ENCODE measurements at places on chromosomes 7 and 10.

- no peak for DNase-seq
These were observed 495.8 kb downstream of the PARD3 start for GRCh38 chr10:34319197-34319846.

DNA sequence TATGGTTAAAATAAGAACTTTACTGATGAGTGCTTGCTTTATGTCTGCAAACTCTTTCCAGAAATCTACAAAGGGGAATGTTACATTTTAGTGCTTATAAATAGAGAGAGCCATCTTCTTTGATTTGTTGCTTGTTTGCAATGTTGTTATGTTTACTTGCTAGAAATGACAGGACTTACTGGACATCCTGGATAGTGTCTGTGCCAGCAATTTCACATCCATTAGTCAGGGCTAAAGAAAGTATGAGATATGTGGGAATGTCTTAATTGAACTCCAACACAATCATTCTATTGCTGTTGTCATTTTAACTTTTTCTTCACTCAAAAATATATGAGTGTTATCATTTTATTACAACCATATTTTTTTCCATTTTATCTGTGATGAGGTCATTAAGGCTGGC is 453.2 kb downstream of the TNS3 start:
- no peak for DNase-seq

GRCh38 chr7:121192834-121193233 is 136.0 kb upstream of the WNT16 start:
- DNase-seq = no peak

GRCh38 chr7:9407816-9408215 is 974.4 kb downstream of the NXPH1 start:
- no peak for DNase-seq

DNA sequence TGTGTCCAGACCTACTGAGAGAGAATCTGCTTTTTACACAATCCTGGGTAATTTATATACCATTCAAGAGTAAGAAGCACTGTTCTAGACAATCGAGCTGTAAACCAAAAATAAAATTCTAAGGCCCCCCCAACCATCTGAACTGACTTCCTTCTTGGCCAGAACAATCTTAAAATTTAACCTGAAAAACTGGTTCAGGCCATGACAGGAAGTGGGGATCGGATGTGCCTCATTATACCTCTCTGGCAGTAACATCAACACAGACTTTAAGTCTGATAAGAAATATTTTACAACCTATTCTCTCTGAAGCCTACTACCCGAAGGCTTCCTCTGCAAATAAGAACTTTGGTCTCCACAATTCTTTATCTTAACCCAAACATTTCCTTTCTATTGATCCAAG is 75.2 kb upstream of the KIF5B start:
- DNase-seq = no peak

DNA sequence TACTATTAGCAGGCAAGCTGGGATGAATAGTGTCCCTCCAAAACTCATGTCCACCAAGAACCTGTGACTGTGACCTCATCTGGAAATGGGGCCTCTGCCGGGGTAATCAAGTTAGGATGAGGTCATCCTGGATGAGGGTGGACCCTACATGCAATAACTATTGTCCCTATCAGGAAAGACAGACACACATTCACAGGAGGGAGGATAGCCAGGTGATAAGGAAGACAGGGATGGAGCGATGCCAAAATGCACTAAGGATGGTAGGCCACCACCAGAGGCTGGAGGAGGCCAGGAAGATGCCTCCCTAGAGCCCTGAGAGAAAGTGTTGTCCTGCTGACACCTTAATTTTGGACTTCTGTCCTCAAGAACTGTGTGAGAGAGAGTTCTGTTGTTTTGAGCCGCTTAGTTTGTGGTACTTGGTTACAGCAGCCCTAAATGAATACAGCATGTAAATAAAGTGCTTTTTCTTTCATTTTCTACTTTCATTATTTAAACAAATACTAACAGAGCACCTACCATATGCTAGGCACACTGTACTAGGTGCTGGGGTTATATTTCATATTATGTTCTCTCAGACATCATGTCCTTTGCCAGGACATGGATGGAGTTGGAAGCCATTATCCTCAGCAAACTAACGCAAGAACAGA is 111.9 kb downstream of the USP6NL start:
- DNase-seq = no peak

DNA sequence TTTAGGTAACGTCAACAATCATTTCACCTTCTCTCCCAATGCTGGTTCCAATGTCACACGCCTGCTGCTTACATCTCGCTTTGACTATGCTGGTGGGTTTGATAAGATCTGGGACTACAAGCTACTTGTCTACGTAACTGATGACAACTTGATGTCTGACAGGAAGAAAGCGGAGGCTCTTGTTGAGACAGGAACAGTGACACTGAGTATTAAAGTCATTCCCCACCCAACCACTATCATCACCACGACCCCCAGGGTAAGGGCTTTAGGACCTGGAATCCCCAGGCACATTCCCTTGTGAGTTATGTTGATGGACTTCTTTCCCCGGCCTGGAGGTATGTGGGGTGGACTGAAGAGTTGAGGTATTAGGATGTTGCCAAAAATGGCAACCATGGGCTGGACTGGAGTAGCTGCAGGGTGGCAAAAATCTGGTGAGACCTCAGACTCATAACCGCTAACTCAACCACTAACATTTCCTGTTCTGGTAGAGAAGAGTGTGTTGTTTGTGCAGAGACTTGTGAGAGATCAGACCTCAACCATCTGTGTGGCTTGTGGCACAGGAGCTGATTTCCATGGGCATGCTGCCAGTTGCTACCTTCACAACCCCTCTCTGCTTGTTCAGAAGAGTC is 59.2 kb downstream of the CDHR3 start:
- DNase-seq = peak; percentile 43

- DNase-seq = no peak
These were observed 1094.4 kb downstream of the NRG3 start for GRCh38 chr10:82969405-82969804.

GRCh38 chr10:108690530-108690929 is 1232.8 kb downstream of the XPNPEP1 start:
- no peak for DNase-seq

GRCh38 chr7:1086588-1087464 is 1.1 kb upstream of the GPER1 start:
- DNase-seq = peak; percentile 69

GRCh38 chr10:62084451-62084850 is 183.0 kb downstream of the ARID5B start:
- DNase-seq = no peak

DNA sequence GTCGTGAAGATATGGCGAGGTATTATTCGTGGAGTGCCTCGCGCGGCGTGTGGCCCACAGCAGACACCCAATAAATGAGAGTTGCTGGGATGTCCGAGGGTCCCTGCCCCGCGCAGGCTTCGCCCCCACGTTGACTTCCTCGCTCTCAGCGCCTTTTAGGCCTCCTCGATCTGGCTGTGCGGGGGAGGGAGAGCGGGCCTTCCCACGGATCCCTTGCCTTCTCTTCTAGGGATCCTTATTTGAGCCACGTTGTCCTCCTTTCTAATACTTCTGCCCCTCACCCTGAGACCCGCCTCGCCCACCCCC is 660 bp downstream of the VCL start:
- no peak for DNase-seq

DNA sequence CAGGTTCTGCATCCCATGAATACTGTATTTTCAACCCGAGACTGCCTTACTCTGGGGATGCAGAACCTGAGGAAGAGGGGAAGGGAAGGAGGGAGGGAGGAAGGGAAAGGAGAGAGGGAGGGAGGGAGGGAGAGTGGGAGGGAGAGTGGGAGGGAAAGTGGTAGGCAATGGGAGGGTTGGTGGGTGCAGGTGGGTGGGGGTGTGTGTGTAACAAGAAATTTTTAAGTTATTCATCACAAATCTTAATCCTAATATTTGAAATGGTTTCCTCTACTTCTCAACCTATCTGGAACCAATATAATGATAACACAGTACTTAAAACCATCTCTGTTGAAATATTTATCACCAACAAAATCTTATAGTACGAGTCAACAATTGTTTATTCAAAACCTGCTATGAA is 68.0 kb downstream of the PDSS1 start:
- no peak for DNase-seq

GRCh38 chr7:108004220-108005142 is 1.5 kb upstream of the LAMB1 start:
- no peak for DNase-seq

- DNase-seq = no peak
These were observed 286.7 kb downstream of the FZD1 start for GRCh38 chr7:91550931-91551330.

- no peak for DNase-seq
These were observed 46.4 kb upstream of the RSBN1L start for GRCh38 chr7:77649716-77650349.

GRCh38 chr7:148230296-148230695 is 360.3 kb upstream of the C7orf33 start:
- DNase-seq = no peak

GRCh38 chr10:129940617-129941198 is 23.4 kb downstream of the EBF3 start:
- DNase-seq = no peak

DNA sequence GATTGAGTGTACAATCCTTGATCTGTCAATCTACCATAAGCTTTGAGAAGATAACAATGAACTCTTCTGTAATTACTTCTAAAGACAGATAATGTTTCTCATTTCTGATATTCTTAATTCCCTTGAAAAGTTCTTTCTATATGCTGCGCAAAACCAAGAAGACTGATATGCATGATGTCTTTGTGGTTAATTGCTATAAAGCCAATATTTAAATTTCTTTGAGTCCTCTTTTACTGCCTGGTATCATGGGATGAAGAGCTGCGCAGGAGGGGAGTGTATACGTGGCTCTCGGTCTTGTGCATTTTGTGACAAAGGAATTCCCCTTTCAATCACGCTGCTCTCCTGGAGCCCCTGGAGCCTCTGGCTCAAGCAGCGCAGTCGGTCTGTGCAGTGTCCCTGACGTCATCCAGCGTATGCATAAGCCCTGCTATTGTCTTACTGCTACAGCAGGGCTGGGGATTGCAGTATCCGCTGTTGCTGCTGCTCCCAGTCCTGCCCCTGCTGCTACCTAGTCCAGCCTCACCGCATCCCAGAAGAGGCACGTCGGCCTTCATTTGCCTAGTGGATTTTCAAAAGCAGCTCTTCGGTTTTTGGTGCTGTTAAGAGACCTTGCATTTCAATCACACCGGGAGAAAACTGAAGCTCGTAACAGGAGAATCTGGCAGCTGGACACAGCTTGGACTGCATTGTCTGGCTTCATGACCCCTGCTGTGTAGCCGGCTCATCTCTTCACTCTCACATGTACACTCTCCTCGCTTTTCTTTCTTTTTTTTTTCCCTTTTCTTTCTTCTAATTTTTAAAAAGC is 66.7 kb downstream of the ST7 start:
- DNase-seq = no peak

GRCh38 chr10:12397147-12397896 is 48.0 kb downstream of the CAMK1D start:
- DNase-seq = no peak

DNA sequence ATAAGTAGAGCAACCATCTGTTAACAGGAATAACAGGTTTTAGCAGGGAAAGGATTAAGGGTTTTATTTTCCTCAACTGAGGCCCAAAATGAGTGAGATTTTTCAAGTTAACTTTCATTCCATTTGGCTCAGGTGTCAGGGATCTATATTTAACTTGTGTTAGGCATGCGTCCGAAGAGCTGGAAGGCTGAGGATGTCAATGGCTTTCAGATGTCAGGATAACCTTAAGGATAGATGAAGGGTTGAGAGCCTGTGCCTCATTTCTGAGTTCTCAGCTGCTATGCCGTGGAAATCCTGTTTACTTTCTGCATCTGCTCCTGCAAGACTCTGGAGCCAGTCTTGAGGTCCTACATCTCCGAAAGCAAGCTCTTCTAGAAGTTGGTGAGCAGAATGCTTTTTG is 36.4 kb upstream of the CD36 start:
- no peak for DNase-seq

- no peak for DNase-seq
These were observed 22.4 kb upstream of the KLF6 start for GRCh38 chr10:3807211-3807927.

GRCh38 chr10:132554053-132554990 is 16.7 kb downstream of the INPP5A start:
- no peak for DNase-seq

GRCh38 chr7:21767300-21767900 is 178.3 kb downstream of the CDCA7L start:
- DNase-seq = no peak

- no peak for DNase-seq
These were observed 19.7 kb downstream of the LIMK1 start for GRCh38 chr7:74103219-74103772.

DNA sequence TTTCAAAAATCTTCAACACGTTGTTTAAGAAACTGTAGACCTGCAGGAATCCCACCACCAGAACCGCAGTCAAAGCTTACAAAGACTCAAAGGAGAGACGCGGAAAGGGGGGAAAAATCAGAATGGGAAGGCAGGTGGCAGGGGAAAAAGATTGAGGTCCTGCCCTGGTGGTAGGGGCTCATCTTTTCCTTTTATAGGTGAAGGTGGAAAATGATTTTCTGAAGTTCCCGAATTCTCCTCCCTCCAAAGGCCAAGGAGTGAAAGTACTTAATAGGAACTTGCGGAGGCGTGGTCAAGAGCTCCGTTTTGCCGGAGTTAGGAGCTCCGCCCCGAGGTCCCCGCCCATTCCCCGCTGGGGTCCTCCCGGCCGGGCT is 724 bp downstream of the BBIP1 start:
- peak; percentile 65 for DNase-seq

DNA sequence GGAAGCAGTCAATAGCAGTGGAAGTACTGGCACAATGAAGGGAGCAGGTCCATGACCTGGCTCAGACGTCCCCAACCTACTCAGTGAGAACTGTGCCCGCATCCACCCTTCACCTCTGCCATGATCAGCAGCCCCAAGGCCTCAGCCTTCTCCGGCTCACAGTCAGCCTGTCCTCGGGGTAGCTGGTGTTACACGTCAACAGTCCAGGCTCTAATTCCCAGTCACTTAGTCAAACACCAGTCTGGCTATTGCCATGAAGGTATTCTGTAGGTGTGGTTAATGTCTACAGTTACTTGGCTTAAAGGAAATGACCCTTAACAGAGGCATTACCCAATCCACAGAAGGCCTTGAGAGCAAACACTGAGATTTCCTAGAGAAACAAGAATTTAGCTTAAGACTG is 49.1 kb downstream of the GRB10 start:
- no peak for DNase-seq

- no peak for DNase-seq
These were observed 1382.0 kb upstream of the CELF2 start for GRCh38 chr10:9635691-9636090.

GRCh38 chr10:133070810-133071209 is 16.9 kb upstream of the ADGRA1 start:
- DNase-seq = no peak

GRCh38 chr7:133011746-133012145 is 70.1 kb downstream of the CHCHD3 start:
- no peak for DNase-seq
